Thyroid gland (tissue), 4 donors: ENCODE measurements at places on chromosomes 5 and 9.

DNA sequence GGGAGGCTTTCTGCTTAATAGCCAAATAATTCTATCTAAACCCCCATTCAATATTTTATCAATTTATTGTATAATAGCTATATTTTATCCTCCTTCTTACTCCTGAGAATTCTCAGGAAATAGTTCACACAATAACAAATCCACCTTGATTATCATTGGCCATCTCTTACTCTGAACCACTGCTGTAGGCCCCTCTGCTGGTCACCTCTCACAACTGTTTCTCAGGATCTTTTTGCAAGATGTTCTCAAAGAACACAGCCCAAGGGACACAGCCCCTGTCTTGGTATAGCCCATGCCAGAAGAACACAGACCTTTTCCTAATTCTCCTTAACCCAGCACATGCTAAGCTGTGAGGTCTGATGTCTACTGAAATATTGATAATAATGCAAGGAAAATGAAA, 74.9 kb upstream of the HTR4 start:
- DNase-seq = no peak

GRCh38 chr5:141598391-141599345, 20.1 kb downstream of the DIAPH1 start:
- DNase-seq = no peak

- no peak for DNase-seq
Measured at GRCh38 chr5:111738118-111738517, 18.9 kb downstream of the NREP start.

DNA sequence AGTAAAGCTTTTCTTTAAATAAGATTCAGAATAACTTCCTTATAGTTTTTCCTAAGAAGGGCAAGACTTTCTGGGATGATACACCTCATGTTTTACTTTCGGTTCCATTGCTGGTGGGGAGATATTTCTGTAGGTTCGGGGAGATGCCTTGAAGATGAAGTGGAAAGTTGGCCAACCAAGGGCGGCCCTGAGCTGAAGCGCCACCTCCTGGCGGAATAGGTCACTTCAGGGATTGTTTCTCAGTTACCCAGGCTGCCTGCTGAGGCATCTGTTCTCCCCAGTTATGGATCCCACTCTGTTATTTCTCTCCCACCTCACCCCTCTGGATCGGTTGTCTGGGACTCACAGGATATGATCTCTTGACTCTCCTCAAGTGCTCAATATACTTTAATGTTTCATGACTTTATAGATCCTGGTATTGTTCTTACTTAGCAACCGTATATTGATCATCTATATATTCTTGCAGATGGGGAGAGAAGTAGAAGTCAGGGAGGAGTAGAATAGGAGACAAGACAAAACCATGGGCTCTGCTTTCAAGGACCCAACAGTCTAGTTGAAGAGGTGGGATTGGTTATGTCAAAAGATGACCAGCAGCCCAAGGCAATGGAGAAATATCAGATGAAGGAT, 23.4 kb downstream of the MEGF10 start:
- peak; percentile 68 for DNase-seq

DNA sequence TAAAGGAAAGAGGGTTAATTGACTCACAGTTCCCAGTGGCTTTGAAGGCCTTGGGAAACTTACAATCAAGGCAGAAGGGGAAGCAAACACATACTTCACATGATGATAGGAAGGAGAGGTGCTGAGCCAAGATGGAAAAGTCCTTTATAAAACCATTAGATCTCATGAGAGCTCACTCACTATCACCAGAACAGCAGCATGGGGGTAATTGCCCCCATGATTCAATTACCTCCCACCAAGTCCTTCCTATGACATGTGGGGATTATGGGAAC, 99.7 kb downstream of the PTTG1 start:
- no peak for DNase-seq

DNA sequence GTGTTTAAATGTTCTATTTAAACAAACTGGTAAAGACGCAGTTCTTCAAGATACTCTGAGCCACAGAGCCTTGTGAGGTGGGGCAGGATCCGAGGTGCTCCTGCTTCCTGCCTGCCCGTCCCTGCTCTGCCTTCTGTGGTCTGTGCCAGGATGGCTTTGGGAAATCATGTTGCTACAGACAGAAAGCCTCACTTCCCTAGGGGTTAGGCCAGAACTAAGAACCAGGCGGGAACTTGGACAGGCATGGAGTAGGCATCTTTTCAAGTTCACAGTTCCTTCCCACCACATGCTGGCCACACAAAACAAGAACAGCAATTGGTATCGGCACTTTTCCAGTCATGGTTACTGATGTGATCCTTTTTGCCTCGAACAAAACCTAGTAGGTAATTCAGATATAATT, 67.7 kb upstream of the SPOCK1 start:
- peak; percentile 23 for DNase-seq

DNA sequence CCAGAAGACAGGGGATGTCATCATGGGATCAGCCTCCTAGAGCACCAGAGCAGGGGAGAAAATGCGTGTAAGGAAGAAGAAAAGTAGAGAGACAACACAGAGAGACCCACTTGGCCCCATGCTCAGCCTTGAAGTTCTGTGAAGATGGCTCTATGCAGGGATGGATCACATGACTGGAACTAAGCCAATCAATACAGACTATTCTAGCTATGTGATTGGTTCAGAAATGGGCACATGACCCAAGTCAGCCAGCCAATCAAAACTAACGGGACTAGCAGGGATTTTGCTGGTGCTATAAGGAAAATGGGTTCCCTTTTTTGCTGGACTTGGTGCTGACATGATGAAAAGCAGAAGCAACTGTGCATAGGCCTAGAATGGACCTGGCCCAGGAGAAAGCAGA, 173.0 kb upstream of the TBC1D2 start:
- no peak for DNase-seq

DNA sequence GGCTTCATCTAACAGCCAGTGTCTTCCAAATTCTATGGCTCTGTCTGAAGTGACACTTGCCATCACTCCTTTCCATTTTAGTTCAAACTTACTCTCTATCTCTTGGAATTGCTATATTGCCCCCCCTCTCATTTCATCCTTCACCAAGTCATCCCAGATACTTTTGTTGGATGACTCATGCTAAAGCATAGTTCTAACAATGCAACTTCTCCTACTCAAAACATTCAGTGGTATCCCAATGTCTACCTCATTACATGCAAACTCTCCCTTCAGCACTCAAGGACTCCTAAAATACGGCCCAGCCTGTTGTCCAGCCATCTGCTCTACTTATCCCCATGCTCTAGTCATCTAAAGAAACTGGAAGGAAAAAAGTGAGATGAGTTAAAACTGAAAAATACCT, 171.6 kb downstream of the RASEF start:
- no peak for DNase-seq

- DNase-seq = no peak
Measured at GRCh38 chr9:86721226-86721781, 226.0 kb downstream of the GAS1 start.

DNA sequence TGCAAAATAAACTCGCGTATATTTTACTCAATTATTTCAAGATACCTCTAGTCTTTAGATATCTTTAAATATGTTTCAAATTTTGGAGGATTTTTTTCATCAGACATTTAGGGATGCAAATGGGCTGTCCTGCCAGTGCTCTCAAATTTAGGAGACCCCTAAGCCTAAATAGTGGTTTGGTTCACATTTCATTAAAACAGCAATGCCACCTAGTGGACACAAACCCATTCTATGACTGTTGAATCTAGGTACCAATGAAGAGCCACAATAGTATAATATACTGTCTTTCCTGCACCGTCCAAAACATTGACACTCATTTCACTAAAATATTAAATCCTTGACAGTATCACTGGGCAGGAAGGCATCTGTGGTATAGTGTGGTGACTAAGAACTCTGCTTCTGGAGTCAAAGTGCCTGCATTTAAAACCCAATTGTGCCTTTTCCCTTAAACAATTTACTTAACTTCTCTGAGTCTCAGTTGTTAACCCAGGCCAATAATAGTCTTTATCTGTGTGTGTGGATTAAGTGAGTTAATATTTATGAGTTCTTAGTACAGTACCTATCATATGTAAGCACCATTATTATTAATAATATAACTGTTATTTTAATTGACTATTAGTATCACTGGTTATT, 148.0 kb downstream of the RORB start:
- no peak for DNase-seq

DNA sequence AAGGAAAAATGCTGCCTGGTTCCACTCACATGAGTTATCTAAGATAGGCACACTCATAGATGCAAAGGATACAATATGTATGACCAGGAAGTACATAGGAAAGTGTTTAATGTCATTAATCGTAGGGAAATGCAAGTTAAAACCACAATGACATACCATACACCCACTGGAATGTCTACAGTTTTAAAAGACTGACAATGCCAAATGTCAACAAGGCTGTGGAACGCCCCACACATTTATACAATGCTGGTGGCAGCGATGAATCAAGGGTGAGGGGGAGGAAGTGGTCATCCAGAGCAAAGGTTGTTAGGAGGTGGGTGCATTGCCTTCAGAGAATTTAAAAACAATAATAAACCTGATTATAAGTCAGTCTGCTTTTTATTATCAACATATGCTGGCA, 437.8 kb downstream of the ARHGEF28 start:
- no peak for DNase-seq

DNA sequence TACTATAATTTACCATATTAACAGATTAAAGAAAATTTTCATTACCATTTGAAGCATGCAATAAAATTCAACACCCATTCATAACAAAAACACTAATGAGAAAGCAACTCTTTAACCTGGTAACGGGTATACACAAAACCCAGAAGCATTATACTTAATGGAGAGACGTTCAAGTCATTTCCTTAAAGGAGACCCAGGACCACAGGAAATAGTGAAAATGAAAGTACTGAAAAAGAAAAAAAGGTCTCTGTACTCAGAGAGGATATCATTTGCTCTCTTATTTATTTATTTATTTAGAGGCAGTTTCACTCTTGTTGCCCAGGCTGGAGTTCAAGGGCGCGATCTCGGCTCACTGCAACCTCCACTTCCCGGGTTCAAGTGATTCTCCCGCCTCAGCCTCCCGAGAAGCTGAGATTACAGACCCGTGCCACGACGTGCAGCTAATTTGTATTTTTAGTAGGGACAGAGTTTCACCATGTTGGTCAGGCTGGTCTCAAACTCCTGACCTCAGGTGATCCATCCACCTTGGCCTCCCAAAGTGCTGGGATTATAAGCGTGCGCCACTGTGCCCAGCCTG, 61.6 kb downstream of the SETX start:
- no peak for DNase-seq

GRCh38 chr9:90793729-90794128, 7.9 kb upstream of the SYK start:
- DNase-seq = no peak

DNA sequence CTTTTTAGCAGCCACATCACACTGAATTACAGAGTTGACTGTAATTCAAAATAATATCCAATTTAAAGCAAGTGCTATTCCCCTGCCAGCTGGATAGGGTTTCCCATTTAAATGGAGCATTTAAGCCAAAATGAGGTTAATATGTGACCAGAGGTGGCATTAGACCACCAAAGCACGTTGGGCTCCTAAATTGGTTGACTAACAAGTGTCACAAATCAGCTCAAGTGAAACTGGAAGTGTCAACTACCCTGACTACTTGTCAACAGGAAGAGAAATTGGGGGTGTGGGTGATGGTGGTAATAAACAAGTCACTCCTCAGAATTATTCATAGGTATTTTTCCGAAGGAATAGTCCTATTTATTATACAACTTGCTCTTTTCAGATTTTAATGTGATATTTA, 609.6 kb upstream of the TLE4 start:
- DNase-seq = no peak

DNA sequence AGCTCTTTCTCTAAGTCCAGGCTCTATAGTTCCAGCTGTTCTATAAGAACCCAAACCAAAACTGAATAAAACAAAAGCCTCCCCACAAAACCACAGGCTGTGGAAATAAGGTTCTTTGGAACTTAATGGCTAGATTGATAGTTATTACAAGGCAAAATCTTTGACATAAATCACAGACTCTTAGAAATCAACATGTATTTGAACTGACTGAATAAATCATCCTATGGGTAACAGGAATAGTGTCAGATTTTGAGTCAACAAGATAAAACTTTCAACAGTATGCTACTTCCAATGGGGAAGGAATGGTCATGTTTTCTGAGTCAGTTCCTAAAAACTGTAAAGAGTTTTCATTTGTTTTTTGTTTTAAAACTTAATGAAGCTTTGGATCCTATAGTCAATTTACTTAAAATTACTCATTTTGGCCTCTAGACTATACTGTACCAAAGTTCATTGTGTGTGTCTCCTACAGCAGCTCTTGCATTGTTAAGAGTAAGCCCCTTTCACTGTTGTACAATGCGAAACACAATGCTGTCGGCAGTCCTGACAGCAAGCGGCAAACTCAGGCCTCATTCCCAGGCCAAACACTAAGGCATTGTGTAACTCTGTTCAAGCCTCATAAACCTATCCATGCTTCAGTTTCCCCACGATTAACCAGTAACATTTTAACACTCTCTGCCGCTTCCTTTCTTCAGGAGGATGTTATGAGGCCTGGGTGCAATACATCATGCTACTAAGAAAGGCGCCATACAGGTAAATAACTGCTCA, 134.1 kb downstream of the ARL15 start:
- DNase-seq = no peak

- no peak for DNase-seq
Measured at GRCh38 chr5:5335107-5335506, 87.4 kb upstream of the ICE1 start.

DNA sequence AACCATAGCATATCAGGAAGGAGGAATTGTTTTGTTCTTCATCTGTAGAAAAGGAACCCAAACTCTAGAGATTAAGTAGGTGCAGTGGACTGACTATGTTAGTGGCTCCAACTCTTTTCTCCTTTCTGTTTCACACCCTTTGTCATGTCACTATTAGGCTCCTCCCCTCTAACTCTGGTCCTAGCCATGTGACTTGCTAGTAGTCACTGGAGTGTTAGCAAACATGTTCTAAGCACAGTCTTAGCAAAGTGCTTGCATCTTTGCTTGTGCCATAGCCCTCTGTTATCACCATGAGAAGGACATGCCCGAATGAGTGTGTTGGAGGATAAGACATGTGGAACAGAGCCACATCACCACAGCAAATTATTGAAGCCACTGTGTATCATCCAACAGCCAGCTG, 55.4 kb upstream of the PPP3R2 start:
- no peak for DNase-seq

DNA sequence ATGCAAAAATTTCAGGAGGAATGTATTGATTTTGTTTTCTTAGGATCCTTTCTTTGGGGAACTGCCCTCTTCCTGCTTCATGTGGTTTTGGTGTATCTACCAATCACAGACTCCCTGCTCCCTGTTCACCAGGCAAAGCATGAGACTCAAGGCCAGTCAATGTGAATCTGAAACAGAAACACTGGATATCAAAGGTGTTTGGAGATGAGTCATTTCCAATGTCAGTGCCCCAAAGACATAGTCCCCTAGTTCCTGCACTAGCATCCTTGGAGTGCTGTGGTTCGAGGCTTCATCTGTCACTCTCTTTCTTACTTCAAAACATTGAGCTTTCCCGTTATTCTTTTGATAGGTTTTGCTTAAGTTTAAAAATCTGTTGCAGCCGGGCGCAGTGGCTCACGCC, 8.1 kb downstream of the PPP3R2 start:
- DNase-seq = no peak

- DNase-seq = peak; percentile 37
Measured at GRCh38 chr5:178058321-178059012, 54.9 kb upstream of the N4BP3 start.

- DNase-seq = no peak
Measured at GRCh38 chr5:20446121-20446520, 458.1 kb upstream of the CDH18 start.
